Activated T-helper 17 cell treated with anti-CD3 and anti-CD28 coated beads, Interleukin-2, amount 50 U/mL, for 72 hours (primary cell): ENCODE measurements at places on chromosomes 11 and 22. TPM values are rescaled to one million over a fixed set of nuclear protein-coding genes. Genes with fewer than 3 reads are reported as not detected.

GRCh38 chr11:86509588-86509974, 134.9 kb downstream of the CCDC81 start:
- no peak for ATAC-seq

Gene PHF21B
- total RNA-seq = not detected

- no peak for ATAC-seq
Observed at GRCh38 chr22:40653361-40653760, 16.8 kb upstream of the MRTFA start.

DNA sequence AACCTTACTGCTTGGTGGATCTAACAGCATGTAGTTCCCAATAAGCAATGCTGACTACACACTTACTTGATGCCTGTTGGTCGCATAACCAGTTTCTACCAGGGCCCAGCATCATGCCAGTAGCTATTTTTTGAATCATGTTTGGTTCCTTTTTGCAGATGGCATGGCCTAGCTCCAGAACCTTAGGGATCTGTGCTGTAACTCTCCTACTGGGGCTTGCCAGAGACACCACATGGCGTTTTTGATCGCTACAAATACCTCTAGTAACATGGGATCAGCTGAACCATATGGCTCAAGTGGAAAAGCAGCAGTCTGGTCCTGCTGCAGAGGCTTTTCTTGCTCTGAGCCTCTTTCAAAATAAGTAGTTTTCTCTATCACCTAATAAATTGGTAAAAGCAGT, 654.6 kb upstream of the API5 start:
- no peak for ATAC-seq

Gene OR52I2
- not detected for total RNA-seq

GRCh38 chr11:74072721-74073120, 63.8 kb upstream of the UCP3 start:
- ATAC-seq = no peak

GRCh38 chr11:109926941-109927340, 166.3 kb upstream of the ZC3H12C start:
- no peak for ATAC-seq

DNA sequence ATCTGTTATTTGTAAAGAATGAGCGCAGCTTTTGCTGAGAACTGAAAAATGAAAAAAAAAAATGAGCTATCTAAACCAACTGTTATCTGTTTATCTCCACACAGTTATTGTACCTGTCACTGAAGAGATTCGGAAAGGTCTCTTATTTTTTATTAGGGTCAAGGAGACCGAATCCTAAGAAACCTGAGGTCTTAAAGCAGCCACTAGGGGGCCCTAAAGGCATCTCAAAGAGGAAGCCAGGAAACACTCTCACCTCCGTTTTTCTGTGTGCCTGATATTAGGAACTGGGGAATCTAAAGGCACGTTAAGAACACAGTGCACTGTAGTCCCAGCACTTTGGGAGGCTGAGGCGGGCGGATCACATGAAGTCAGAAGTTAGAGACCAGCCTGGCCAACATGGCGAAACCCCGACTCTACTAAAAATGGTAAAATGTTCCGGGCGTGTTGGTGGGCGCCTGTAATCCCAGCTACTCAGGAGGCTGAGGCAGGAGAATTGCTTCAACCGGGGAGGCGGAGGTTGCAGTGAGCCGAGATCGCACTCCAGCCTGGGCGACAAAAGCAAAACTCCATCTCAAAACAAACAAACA, 3.5 kb upstream of the LARGE1 start:
- no peak for ATAC-seq

DNA sequence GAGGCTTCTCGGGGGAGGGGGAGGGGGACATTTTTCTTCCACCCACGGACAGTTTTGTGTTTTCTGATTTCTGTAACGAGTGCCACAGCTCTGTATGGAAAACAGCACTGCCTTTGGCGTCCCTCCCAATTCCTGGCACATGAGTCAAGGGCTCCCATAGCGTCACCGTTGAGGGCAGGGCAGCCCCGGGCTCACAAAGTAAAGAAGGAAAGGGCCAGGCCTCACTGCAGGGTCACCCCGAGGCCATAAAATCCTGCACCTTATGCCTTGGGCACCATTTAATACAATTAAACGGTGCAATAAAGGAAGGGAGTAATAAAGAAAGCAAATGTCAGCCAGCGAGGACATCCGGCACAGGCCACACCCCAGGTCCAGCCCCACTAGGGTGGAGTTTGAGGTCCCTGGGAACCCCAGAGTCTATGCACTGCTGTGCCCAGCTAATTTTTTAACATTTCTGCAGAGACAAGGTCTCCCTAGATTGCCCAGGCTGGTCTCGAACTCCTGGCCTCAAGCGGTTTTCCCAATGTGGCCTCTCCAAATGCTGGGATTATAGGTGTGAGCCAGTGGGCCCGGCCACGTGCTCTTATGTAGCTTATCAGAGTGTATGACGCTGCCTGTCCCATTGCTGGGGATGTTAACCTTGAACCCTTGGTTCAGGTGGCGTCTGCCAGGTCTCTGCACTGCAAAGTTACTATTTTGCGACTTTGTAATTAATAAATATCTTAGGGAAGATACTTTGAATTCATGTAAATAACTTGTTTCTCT, 13.6 kb upstream of the MUC2 start:
- no peak for ATAC-seq

DNA sequence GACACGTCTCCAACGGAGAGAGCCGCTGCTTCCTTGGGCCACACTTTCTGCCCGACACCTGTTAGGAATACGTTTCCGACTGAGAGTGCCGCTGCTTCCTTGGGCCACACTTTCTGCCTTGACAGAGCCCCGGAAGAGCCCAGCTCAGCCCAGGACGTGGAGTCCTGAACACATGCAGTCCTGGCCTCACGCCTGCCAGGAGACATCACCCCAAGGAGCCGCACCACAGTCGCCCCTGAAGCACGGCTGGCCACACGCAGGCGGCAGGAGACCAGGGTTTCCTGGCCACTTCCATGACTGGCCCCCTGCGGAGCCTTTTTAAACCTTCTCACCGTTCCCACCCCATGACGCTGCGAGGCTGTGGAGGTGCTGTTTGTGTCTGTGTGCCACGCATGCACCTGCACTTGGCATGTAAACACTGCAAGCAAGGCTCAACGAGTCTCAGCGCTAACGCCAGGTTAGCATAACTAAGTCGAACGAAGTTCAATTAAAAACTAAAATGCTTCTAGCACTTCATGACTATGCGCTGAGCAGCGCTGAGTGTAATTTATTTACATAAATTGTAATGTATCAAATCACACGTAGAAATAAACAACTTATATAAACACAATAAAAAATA, 8.8 kb downstream of the TOLLIP start:
- no peak for ATAC-seq

DNA sequence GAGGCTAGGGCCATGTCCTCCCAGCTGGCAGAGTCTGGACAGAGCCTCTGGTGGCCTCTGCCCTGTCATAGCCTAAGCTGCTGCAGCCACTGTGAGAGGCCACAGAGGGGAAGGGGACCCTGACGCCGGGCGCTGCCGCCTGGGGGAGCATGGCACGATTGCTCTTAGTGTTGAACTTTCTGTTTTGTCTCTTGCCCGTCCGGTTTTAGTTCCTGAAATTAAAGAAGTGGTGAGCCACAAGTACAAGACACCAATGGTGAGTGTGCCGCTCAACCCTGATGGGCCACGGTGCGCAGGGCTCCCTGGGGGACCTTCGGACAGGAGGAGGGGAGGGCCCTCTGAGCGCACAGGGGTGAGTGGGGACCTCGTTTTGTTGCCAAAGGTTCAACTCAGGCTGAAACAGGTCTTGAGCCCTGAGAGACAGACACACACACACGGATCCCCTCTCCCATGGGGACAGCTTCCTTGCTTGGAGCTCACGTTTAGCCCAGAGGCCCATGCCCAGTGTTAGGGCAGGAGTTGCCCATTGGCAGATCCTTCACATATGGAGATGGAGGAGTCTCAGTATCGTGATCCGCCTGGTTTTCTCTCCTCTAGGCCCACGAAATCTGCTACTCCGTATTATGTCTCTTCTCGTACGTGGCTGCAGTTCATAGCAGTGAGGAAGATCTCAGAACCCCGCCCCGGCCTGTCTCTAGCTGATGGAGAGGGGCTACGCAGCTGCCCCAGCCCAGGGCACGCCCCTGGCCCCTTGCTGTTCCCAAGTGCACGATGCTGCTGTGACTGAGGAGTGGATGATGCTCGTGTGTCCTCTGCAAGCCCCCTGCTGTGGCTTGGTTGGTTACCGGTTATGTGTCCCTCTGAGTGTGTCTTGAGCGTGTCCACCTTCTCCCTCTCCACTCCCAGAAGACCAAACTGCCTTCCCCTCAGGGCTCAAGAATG, 23.8 kb downstream of the MYBPC3 start:
- no peak for ATAC-seq

GRCh38 chr22:17098379-17098819, 13.6 kb downstream of the IL17RA start:
- peak; percentile 85 for ATAC-seq

Gene UPK3A
- total RNA-seq = not detected

Gene TSSK2
- not detected for total RNA-seq

GRCh38 chr22:31659246-31659645, 2.8 kb downstream of the PISD start:
- ATAC-seq = no peak

DNA sequence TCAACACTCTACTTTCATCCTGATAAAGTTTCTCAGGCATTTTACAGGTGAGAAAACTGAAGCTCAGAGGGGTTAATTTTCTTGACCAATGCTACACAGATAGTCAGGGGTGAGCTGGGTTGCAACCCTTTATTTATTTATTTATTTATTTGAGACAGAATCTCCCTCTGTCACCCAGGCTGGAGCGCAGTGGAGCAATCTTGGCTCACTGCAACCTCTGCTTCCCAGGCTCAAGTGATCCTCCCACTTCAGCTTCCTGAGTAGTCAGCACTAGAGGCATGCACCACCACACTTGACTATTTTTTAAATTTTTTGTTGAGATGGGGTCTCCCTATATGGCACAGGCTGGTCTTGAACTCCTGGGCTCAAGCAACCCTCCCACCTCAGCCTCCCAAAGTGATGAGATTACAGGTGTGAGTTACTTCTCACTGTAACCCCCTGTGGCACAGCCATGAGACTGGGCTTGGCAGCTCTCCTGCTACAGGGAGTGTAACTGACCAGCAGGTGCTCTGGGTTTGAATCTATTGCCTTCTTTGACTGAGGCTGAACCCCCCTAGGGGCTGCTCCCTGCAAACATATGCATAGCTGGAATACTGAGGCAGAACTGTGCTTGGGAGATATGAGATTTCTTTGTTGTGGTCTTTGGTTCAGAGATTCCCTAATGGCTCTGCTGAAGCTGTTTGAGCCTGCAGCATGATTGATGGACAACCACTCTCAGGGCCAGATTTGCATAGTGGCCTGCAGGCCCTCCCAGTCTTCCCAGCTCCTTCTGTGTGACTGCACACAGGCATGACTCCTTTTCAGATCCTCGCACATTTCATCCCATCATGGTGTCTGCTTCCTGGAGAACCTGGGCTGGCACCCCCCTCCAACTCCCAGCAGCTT, 6.1 kb downstream of the C11orf96 start:
- no peak for ATAC-seq

GRCh38 chr11:102599642-102600261, 25.4 kb downstream of the MMP20 start:
- ATAC-seq = peak; percentile 98

- no peak for ATAC-seq
Observed at GRCh38 chr11:69691463-69691862, 12.4 kb downstream of the FGF19 start.

Gene TMPRSS4
- total RNA-seq = 0.11 TPM

GRCh38 chr11:107473792-107474191, 16.2 kb upstream of the CWF19L2 start:
- ATAC-seq = no peak

Gene ARHGEF17
- 0.42 TPM for total RNA-seq

- no peak for ATAC-seq
Observed at GRCh38 chr11:90646706-90647105, 423.9 kb upstream of the CHORDC1 start.

Gene MPZL2
- 2.8 TPM for total RNA-seq

GRCh38 chr11:20102397-20102796, 57.9 kb downstream of the DBX1 start:
- ATAC-seq = no peak

DNA sequence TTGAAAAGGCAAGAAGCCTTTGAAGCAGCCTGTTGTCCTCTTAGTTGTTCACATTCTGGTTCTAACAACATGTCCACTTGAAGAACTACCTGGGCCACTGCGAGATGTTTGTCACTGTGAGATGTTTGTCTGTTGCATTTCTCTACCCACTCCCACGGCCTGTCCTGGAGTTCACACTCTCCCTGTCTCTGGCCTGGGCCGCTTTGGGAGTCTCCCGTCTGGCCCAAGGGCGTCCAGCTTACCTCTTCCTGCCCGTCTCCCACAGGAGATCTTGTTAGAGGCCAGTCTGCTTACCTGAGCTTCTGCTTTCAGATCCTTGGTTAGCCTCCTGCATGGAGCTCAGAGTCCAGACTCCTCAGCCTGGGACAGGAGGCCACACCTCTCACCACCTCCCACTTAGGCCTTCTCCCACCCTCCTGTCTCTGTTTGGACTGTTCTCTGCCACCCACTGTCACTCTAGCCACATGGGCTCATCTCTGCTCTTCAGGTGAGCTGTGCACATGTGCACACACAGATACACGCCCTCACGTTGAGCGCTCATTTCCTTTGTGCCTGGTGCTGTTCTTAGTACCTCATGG, 66.0 kb downstream of the TBC1D22A start:
- ATAC-seq = no peak

DNA sequence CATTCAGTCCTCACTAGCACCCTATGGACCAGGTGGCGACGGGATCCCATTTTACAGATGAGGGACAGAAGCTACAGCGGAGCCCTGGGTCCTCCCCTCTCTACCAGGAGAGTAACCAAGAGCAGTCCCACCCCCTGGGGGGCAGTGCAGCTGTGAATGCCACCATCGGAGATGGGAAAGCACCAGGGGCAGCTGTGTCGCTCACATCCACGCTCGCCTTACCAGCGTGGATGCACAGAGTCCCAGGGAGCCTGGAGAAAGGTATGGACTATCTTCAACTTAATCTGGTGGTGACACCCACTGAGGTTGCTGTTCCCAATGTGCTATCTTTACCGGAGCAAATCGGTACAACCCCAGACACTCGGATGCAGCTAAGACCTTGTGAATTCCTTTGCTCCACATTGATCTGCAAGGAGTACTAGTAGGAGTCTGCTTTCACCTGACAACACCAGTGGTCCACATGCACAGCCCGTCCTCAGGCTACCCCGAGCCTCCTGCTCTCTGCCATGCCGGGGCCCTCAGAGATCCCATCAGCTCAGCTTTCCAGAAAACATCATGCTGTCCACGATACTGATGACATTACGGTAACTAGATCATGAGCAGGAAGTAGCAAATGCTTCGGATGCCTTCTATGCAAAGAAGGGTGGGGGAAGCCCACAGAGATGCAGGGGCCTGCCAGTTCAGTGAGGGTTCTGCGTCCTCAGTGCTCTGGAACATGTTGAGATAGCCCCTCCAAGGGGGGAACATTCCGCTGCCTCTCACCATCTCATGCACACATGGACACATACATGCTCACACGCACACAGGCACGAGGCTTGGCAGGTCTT, 126.0 kb downstream of the CTTN start:
- ATAC-seq = no peak

- no peak for ATAC-seq
Observed at GRCh38 chr11:118060869-118061268, 16.0 kb upstream of the TMPRSS4 start.

Gene SESN3
- total RNA-seq = 4.6 TPM

DNA sequence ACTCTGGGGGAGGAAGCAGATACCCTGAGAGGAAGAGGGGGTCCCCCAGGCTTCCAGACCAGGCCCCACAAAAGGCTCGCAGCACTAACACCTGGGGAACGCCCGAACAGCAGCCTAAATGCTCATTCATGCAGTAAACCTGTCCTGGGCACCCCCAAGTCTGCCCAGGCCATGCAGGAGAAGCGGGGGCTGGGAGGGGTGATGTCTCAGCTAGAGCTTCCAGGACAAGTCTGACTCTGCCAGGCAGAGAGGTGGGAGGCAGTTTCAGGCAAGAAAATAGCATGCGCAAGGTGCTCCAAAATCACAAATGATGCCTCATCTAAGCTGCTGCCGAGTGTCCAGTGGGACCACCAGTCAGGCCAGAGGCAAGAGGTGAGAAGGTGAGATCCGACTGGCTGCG, 14.6 kb downstream of the CABP7 start:
- no peak for ATAC-seq
